ENCODE measurements at places on chromosomes 6 and 20.

GRCh38 chr6:87344731-87345130 lies at the start of gene C6orf163:
TSS of gene C6orf163 (plus strand) at chr6:87344813. CDS start at chr6:87345100, 287 bp downstream.
- DNase-seq, result no peak

DNA sequence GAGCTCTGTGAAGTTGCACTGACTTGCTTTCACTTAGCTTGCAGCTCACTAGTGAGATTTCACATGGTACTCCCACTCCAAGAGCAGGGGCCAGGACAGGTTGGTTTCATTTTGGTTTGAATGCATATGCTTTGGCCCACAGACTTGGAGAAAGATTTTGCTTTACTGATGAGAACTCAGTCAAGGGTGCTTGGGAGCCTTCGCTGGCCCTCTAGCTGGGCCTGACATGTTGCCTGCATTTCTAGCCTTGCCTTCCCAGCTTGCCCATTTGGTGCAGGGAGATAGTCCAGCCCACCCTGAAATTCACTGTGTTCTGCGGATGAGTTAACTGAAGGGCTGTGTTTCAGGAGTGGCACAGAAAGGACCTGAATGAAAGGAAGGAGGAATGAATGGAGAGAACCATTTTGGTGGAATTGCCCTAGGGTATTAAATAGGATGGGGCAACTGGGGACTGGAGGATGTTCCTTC lies 1.9 kb downstream of the SGK1 start:
- no peak for DNase-seq

- DNase-seq, result no peak
Measured at GRCh38 chr6:3739311-3739897, 12.1 kb downstream of the PXDC1 start.

DNA sequence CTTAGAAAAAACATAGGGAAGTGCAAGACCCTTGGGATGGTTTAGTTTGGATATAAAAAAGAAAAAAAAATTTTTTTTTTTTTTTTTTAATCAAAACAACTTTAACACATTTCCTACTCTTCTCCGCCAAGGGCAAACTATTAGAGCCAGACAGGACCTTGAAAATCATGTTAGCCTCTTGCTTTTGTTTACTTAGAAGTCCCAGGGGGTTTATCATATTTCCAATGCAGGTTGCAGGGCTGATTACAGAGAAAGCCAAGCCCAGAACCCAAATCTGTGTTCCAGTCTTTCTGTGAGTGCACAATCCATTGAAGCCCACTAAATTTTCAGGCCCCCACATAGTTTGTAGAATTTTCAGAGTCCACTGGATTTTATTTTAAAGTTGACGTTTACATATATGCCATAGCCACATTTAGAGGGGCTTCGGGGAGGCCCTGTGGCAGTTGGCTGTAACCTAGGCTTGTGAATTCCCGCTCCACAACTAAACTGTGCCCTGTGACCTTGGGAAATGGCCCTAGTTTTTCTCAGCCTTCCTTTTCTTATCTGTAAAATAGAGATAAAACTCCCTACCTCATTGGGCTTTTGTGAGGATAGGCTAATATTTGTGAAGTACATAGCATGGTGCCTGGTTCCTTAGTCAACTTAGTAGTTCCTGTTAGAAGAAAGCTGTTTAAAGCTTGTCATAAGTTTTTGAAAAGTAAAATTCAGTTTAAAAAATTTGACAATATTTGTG lies 55.7 kb downstream of the NCOA7 start:
- no peak for DNase-seq

- DNase-seq, result peak; percentile 25
Measured at GRCh38 chr20:48949304-48950170, 28.0 kb downstream of the ARFGEF2 start.

GRCh38 chr6:162119341-162119740 lies 608.2 kb downstream of the PRKN start:
- no peak for DNase-seq

DNA sequence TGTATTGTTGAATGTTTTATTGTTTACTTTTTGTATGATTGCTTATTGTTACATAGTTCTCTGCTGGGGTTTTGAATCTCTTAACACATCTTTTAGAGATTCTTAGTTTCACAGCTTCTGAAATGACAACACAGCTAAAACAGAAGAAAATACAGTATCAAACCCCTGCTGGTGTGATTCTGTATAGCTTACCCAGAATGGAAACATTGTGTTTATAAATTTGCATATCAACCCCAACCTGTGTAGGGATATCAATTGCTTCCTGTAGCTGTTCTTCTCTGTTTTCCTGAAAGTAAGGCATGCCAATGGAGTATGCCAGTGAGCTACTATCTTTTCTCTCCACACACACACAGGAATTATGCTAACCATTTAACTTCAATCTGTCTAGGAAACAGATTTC lies 64.3 kb upstream of the ID4 start:
- no peak for DNase-seq

- no peak for DNase-seq
Measured at GRCh38 chr6:57294862-57295445, 22.5 kb upstream of the PRIM2 start.

DNA sequence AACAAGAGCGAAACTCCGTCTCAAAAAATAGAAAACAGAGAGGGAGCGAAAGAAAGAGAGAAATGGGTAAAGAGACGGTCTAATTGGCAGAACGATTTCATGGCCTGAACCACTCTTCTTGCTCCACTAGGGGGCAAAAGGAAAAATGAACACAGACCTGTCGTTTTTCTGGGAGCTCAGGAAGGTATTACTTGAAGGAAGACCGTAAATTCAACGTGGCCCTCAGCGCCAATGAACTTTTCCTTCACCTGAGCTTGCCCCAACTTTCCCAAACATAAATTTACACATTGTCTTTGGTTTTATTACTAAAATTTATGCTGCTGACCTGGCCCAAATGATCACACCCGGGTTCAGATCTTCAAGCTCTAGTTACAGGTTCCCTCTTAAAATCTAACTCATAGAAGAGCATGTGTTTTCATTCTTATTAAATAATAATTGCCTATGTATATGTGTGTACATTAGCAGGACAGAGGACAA lies 67.3 kb downstream of the ATP9A start:
- peak; percentile 61 for DNase-seq

- DNase-seq, result no peak
Measured at GRCh38 chr6:166545156-166546034, 41.1 kb downstream of the RAMACL start.

DNA sequence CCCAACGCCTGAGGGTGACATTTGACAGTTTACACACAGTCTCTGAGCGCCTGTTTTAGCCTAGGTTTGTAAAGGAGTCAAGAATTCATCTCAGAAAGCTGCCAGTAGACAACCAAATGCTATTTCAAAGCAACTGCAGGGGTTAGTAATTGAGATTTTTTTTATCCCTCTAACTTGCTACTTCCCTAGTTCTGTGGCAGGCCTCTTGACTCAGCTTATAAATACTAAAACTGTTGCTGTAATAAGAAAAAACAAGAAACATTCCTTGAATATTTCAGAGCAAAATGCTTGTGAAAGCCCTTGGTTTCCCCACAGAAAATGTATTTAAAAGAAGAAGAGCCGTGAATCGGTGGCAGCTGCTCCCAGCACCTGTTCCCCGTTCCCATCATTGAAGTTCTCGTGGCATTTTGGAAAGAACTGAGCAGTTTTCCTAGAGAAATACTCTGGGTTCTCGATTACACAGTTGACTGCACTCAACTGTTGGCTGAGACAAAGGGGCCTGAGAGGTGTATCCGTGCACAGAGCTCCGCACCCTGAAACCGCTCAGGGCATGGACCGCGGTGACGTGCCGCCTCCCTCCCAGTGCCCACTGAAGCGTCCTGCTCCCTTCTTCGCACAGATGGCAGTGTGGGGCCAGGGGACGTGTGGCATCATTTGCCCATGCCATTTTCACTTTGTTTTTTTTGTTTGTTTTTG lies 20.9 kb downstream of the DLL1 start:
- DNase-seq, result peak; percentile 52

DNA sequence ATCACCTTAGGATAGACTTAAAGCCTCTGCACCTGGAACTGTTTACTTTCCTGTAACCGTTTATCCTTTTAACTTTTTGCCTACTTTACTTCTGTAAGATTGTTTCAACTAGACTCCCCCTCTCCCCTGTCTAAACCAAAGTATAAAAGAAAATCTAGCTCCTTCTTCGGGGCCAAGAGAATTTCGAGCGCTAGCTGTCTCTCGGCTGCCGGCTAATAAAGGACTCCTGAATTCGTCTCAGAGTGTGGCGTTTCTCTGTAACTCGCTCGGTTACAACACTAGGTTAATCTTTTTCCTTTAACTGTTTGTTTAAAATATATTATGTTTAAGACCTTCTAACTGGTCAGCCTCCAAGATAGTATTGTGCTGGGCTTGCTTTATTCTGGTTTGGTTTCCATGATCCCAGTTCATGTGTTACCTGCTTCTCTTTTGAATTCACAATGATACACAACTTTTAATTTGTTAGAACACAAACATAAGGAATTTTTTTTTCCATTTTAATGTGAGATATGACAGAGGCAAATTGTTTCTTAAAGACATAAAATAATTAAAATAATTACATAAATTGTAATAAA lies 8.7 kb upstream of the NQO2 start:
- DNase-seq, result no peak

DNA sequence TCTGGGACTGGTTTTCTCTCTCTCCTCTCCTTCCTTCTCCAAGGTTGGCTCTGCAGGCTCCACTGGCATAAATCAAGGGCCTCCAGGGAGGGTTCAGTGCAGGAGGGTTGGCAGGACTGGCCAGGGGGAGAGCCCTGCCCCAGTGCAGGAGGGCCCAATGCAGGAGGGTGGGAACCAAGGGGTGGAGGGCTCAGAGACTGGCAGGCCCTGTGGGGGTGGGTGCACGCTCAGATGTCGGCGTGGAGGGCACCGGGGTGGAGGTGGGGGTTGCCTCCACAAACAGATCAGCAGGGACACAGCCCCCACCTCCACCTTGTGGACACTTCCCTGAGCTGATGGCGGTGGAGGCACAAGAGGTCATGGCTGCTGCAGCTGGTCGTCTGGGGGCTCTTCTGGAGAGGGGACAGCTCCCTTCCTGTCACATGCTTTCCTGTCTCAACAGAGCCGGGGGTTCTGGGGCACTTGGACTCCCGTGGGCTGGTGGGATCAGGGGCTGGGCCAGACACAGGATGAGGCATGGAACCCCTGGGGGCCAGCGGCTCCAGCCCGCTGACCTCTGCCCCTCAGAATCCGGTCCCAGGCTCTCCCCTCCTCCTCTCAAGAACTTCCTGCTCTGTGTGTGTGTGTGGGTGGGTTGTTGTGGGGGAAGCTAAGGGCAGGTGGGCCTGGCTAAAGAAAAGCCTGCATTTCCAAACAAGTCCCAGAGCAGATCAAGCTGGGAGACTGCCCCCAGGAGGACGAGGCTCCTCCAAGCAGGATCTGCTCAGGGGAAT lies 2.7 kb upstream of the ABHD16B start:
- peak; percentile 62 for DNase-seq

DNA sequence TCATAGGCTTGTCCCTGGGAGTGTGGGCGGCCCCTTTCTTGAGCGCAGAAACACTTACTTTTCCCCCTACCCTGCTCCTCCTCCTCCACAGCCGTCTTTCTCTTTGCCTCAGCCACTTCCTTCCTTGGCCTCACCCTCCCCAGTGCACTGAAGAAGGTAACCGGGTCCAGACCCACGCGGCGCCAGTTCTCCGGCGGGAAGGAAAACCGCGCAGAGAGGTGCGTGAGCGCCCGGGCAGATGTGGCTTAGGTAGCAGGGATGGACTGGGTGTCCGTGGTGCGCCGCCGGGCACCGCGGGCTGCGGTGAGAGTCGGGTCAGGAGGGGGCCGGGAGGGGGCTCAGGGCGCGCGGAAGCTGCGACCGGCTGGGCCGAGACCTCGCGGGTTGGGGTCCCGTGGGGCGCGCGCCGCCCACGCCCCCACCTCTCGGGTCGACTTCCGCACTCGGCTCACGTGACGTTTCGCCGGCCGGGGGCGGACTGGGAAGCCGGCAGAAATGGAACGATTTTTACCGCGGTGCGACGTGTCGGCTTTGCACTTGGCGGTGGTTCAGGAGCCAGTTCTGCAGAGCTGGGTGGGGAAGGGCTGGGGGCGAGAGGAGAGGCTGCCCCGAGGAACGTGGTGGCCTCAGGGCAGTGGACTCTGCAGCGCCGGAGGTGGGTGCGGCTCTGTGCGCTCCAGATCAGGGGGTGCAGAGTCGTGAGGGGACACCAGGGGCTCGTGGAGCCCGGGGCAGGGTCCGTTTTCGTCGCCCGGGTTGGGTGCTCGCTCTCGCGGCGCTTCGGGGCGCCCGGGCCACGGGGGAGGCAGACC lies at the start of gene ABRACL:
Gene ABRACL, plus strand, starts transcription at position 88 of the 812 bp plus-strand sequence. CDS start 5,416 bp downstream, outside the sequence.
- DNase-seq, result peak; percentile 52

DNA sequence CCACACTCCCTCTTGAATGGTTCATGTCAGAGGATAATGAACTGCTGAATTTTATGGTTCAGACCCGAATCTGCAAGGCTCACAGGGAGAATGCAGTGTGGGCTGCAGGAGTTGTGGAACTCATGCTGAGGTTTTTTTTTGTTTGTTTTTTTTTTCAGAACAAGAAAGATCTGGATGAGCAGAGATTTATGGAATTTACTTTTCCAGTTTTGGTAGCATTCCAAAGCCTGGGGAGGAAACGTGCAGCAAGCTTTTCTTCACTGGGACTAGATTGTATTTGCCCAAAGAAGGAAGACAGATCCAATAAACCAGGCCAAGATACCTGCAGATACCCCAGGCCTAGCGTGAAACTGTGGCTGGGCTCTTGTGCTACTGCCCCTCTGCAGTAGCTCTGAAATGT lies 223.9 kb upstream of the TAB2 start:
- no peak for DNase-seq

DNA sequence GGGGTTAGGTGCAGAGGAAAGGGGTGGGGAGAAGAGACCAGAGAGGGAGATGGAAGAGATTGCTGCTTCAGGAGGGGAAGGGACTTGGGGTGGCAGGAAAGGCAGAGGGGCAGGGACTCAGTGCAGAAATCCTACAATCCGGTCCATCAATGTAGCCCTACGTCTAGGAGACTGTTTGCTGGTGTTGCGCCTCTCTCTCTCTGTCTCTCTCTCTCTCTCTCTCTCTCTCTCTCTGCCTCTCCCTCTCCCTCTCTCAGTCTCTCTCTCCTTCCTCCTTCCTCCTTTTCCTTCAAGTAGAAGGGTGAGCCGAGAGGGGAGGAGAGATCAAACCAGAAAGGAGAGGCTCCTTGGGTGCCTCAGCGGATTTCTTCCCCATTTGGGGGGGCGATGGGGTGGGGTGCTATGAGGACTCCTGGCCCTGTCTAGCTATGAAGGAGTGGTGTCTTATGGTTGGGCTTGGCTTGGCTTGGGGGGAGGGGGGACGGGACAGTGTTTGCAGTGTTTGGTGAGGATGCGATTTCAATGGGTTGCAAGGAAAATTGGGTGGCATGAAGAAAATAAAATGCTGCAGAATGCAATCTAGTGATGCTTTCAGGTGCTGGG lies 181.2 kb downstream of the TBXT start:
- DNase-seq, result no peak

DNA sequence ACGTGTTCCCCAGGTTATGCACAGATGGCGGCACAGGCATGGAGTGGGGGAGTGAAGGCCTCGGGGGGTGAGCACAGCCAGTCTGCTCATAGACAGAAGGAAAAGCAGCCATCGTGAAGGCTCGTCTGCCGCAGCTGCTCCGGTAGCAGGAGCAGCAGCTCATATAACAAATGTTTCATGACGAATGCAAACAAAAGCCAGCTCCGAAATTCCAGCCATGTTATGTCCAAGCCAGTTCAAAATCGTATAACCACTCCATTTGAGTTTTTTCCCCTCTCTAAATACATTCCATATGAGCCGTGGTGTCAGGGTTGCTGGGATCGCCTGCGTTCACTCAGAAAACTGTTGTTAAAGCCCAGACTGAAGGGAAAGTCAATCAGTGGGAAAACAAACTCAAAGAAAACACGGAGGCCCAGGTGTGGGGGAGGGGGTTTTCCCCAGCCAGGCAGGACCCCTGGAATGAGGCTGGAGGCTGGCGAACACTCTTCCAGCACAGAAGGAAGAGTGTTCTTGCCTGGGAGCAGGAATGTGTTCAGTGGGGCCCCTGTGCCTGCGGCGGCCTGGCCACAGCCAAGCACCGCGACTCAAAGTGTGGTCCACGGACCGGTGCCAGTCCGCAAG lies 280.4 kb upstream of the TAB2 start:
- DNase-seq, result peak; percentile 39

GRCh38 chr6:156376091-156376490 lies 401.1 kb upstream of the ARID1B start:
- DNase-seq, result no peak

All from neural progenitor cell (in vitro differentiated cells).